ENCODE measurements at places on chromosomes 5 and 9.

DNA sequence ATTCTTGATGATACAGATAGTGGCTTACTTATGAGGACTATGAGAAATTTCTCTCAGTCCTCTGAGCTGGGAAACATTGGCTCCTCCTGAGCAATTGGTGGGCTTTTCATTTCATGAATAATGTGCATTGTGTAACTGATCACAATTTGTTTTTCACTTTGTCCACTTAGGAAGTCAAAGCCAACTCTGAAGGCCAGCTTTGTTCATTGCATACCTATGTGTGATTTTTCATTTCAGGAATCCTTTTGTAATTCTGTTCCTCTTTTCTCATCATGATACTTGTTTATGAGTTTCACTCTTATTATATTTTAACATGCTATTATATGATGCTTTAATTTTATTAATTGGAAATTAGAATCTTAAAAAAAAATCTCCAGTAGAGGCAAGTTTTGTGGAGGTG lies 483.0 kb downstream of the EBF1 start:
- no peak for DNase-seq

DNA sequence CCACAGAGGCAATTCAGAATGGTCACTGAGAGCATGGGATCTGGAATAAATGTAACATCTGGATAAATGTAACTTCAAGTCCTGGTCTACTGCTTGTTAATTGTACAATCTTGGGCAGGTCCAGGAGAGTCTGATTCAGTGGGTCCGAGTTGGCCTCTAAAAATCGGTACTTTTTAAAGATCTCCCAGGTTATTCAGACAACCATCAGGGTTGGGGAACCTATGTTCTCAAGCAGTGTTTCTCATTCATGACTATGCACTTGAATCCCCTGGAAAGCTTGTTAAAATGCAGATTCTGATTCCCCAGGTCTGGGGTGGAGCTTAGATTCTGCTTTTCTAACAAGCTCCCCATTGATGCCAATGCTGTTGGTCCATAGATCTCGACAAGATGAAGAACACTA lies 14.8 kb downstream of the ANXA1 start:
- DNase-seq = no peak

DNA sequence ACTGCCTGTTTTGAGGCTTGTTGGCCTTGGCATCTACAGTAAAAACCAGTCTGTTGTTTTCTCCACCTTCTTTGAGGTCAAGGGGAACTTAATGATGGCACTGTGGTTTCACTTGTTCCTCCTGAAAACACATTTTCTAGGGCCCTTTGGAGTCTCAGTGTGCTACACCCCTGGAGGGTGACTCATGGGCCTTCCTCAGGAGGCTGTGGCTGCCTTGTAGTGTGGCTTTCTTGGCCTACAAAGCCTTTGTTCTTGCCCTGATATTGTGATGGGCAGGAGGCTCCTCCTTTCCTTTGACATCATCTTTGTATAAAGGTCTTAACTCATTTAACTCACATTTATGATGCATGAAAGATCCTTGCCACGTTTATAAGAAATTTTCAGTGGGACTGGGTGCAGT lies 56.3 kb upstream of the GPBP1 start:
- peak; percentile 41 for DNase-seq

- DNase-seq = peak; percentile 5
Observed at GRCh38 chr5:77129391-77129990, 42.4 kb upstream of the ZBED3 start.

DNA sequence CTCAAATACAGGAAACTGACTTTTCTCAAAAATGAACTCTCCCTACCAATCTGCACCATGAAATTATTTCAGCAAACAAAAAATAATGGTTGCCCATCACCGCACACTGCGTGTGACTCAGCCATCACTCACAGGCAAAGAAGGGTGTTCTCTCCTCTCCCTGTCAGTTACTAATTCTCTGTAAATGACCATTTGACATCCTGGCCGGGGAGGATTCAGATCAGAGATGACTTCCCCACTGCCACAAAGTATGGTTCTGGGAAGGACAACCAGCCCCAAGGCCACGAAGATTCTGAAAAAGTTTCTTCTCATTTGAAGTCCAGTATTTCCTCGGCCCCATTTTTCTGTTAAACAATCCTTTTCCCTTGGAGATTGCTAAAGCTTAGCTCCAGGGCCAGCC lies 199.4 kb downstream of the AUH start:
- peak; percentile 68 for DNase-seq

DNA sequence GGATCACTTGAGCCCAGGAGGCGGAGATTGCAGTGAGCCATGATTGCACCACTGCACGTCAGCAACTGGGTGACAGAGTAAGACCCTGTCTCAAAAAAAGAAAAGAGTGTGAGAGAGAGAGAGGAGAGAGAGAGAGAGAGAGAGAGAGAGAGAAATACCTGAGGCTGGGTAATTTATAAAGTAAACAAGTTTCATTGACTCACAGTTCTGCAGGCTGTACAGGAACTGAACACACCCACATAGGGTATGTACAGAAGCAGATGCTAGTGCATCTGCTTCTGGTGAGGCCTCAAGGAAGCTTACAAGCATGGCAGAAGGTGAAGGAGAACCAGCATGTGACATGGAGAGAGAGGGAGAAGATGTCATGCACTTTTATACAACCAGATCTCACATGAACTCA lies 46.4 kb upstream of the CHD1 start:
- peak; percentile 61 for DNase-seq

DNA sequence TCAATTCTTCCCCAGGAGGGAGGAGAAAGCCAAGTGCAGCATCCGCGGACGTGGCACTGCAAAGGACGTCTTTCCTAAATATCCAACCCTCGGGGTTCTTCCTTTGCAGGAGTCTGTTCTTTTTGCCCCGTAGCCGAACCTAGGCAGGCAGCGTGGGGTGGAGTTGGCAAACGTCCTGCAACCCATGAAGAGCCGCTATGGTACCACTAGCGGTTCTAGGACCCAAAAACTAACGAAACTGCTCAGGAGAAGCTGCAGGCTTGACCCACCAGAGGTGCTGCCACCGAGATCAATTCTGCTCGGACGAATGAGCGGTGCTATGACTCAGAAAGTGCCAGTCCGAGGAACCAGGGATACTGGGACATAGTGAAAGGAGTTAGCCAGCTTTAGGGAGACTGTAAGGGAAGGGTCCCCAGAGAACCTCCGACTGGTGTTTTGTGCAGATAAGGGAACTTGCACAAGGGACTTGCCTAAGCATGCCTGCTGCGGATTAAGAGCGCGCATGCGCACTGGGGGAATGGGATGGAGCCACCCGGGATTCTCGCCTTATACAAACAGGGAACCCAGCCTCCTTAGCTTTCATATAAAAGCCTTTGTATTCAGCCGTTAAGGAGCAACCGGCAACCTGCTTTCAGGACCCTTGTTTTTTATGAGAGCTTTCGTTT lies 32.7 kb downstream of the ANXA2R start:
- peak; percentile 72 for DNase-seq

- no peak for DNase-seq
Observed at GRCh38 chr5:74539986-74540385, 100.5 kb downstream of the ENC1 start.

DNA sequence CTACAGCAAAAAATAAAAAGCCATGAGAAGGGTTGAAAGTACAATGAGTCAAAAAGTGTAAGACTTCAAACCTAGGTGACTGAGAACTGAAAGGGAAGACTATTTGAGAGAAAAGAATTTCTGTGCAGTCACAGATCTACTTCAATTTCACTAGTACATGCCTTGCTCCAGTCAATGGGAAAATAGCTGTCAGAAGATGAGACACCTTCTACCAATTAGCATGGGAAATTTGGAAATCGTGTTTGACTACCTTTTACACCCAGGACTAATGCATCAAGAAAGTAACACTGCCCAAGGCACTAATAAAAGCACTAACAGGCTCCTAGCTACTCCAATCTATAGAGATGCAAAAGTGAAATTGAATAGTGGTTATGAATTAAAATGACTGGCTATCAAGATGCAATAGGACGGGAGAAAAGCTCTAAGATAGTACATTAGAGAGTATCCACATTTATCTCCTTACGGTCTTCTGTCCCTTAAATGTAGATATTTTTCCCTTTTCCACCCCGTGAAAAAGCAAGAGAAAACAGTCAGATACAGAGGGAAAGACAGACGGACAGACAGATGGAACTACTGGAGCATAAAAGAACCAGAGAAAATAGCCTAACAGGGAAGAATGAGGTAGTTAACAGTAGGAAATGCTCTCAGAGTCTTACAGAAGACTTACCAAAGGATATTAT lies 15.2 kb downstream of the ERP44 start:
- DNase-seq = no peak

DNA sequence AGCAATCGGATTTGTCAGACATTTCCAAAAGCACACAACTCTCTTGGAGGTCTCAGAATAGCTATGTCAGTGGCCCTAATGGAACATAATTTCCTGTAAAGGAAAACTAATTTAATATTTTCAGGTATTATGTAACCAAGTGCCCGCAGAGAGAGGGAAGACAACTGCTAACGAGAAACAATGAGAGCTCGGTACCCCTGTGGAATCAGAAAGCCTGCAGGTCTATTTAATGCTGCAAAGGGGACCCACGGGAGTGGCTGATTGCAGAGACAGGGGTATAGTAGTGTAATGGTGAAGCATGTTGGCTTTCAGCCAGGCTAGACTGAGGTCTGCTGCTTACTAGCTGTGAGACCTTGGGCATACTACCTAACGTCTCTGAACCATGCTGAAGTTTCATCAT lies 508.1 kb upstream of the BRINP1 start:
- no peak for DNase-seq

- no peak for DNase-seq
Observed at GRCh38 chr5:181040631-181040945, 522 bp downstream of the BTNL9 start.

- no peak for DNase-seq
Observed at GRCh38 chr9:3956081-3956671, 343.7 kb downstream of the GLIS3 start.

- DNase-seq = peak; percentile 24
Observed at GRCh38 chr5:161086461-161086860, 234.4 kb upstream of the ATP10B start.

DNA sequence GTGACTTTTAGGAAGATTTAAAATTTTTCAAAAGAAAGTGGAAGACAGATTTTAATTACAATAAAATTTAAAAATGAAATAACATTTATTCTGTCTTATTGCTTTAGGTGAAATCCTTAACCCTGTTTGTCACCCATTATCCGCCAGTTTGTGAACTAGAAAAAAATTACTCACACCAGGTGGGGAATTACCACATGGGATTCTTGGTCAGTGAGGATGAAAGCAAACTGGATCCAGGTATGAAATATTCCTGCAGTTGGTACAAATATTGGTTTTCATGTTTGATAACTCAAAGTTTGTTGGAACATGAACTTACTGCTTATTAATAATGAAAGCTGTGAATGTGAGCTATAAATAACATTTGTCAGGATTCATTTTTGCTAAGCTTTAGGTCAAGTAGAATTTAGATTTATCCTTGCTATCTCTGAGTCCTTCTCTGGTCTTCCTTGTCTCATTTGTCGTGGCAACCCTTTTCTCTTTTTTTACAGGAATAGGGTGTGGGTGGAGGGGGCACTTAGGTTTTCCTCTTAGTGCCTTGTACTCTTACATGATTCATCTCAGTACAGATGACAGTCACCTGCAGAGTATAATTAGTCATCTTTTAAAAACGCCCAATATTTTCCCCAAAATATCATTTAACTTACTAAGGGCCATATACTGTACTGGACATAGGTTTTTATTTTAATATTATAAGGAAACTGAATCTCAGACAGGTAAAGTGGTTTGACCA lies 95.3 kb upstream of the RASGRF2 start:
- no peak for DNase-seq

GRCh38 chr9:80028501-80028900 lies 456.7 kb downstream of the TLE4 start:
- no peak for DNase-seq

GRCh38 chr9:37575921-37576721 lies at the start of gene FBXO10:
TSS of gene FBXO10 (minus strand) at chr9:37576380. CDS start at chr9:37541768, 34,612 bp downstream.
- peak; percentile 57 for DNase-seq

- DNase-seq = no peak
Observed at GRCh38 chr5:132646583-132647266, 11.2 kb upstream of the IL13 start.

GRCh38 chr9:13145340-13145739 lies 134.2 kb downstream of the MPDZ start:
- no peak for DNase-seq

- DNase-seq = no peak
Observed at GRCh38 chr5:124655251-124655917, 91.1 kb downstream of the ZNF608 start.

- no peak for DNase-seq
Observed at GRCh38 chr5:59187857-59188256, 605.0 kb downstream of the RAB3C start.

DNA sequence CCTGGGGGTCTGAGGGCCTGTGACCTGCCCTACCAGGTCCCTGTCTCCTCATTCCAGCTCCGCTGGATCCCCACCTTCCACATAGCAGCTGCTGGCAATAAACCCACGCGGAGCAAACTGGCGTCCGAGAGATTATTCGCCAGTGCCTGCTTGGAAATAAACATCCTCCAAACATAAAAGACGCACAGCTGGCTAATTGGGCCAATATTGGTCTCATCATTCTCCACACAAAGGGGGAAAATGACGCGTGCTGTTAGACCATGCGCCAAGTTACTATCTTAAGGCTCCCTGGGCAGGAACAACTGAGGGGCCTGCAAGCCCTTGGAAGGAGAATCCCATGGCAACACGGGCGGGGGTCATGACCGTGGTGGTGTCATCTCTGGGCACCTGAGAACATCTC lies 73.3 kb upstream of the SARDH start:
- no peak for DNase-seq

DNA sequence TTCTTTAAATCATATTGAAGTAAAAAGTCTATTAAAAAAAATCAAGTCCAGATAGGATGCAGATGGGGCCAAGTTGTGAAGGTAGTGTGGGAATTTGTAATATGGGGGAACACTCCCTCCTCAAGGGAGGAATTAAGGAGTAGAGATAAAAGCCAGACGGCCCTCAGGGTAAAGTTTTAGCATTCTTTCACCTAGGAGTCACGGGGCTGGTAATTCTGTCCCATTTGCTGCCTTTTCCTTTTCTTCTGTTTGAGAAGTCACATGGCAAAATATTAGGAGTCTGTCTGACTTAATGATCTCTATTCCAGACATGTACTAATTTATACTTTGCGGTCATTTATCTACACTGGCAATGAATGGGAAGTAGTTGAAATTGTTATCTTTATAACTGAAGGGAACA lies 61.9 kb downstream of the SNX24 start:
- peak; percentile 47 for DNase-seq

All from mammary epithelial cell (primary cell).